ENCODE measurements at places on chromosomes 2 and 18.

DNA sequence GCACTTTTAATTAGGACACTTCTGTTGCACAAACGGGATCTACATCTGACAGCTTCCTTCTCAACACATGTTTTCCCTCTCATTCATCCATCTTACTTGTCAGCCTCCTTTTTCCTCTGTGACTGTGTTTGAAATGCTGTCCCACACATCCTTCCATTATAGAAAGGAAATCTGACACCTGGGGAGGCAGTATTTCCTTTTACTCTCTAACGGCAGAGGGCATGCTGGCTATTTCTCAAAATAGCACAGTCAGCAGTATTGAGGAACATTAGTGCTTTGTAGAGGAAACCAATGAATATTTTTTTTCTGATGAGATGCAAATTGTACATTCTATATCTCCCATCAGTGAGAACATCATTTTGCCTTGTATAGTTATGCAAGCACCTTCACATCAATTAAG, 668.7 kb downstream of the SLC4A3 start:
- DNase-seq = no peak

GRCh38 chr2:16661526-16661925, 4.1 kb downstream of the CYRIA start:
- no peak for DNase-seq

- no peak for DNase-seq
Measured at GRCh38 chr2:226898121-226898520, 62.3 kb downstream of the RHBDD1 start.

DNA sequence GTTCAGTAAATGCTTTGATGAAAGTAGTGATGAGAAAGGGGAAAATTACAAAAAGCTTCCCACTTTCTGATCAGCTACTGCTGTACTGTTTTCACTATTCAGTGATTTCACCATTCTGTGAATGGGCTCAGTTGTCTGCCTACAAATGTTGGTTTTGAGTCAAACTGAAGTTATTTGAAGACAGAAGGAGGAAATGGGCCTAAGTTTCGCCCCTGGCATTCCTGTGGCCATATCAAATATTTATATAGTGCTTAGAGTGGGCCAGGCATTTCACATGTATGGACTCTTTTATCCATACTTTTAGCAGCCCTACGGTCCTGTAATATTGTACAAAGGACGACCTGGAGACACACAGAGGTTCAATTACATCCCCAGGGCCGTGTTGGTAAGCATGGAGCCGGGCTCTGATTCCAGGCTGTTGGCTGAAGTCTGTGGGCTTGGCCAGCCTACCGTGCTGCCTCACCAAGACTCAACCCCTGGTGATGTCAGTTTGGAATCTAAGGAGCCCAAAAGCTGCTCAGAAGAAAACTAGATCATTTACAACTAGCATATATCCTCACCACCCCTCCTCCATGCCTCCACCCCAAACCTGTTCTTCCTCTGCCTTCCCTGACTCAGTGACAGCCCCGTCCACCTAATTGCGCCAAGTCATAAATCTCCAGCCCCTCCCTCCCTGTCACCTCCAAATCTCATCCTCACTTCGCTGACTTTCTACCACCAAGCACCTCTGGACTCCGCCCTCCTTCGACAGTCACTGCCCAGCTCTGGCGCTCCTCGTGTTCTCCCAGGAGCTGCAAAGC, 10.1 kb upstream of the GRHL1 start:
- no peak for DNase-seq

- no peak for DNase-seq
Measured at GRCh38 chr2:198060277-198060676, 255.9 kb downstream of the PLCL1 start.
